Effector memory CD4-positive, alpha-beta T cell (primary cell): ENCODE measurements at places on chromosomes 1 and 21.

- DNase-seq: no peak
Measured at GRCh38 chr21:41070284-41070683, 97.7 kb upstream of the BACE2 start.

DNA sequence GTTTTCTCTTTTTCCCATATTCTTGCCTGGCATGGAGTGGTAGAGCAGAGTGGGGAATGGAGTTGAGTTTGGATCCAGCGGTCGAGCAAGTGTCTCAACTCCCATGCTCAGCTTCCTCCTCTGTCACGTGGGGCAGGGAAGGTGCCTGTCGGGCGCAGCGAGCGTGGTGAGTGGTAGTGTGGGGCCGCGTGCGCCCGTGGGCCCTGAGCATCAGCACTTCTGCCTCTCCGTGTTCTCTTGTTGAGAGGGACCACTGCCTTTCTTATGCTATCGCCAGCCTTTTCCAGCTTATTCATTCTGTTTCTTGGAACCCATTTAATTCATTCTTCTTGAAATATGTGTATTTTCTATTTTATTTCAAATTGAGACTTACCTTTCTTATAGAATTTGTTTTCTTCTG lies 65.1 kb downstream of the ADARB1 start:
- no peak for DNase-seq

GRCh38 chr1:234745844-234746797 lies 136.1 kb upstream of the IRF2BP2 start:
- DNase-seq: no peak

DNA sequence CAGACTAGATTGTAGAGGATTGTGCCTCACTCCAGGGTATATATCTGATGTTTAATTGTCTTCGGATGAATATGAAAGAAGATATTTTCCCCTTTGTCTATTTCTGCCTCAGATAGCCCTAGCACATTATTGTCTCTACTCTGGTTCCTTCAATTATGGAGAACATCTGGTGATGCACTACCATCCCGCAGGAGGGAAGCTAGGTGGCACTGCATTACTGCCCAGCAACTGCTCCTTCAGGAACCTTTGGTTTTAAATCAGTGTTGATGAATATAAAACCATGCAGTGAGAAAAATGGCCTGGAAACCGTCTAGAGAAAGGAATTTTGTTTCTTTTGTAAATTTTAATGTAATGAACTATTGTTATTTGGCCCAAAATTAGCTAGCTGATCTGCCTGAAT lies 68.5 kb downstream of the GPR88 start:
- DNase-seq: no peak

- DNase-seq: no peak
Measured at GRCh38 chr1:225447650-225448089, 19.8 kb upstream of the LBR start.

GRCh38 chr1:232547938-232548484 lies 81.9 kb downstream of the SIPA1L2 start:
- DNase-seq: no peak

DNA sequence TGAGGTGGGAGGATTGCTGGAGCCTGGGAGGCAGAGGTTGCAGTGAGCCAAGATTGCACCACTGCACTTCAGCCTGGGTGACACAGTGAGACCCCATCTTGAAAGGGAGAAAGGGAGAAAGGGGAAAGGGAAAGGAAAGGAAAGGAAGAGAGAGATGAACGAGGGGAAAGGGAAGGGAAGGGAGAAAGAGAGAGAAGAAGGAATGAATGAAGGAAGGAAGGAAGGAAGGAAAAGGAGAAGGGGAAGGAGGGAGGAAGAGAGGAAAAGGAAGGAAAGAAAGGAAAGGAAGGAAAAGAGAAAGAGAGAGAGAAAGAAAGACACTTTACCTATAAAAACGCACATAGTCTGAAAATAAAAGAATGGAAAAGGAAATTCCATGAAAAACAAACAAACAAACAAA lies 18.0 kb downstream of the ZNF695 start:
- no peak for DNase-seq

DNA sequence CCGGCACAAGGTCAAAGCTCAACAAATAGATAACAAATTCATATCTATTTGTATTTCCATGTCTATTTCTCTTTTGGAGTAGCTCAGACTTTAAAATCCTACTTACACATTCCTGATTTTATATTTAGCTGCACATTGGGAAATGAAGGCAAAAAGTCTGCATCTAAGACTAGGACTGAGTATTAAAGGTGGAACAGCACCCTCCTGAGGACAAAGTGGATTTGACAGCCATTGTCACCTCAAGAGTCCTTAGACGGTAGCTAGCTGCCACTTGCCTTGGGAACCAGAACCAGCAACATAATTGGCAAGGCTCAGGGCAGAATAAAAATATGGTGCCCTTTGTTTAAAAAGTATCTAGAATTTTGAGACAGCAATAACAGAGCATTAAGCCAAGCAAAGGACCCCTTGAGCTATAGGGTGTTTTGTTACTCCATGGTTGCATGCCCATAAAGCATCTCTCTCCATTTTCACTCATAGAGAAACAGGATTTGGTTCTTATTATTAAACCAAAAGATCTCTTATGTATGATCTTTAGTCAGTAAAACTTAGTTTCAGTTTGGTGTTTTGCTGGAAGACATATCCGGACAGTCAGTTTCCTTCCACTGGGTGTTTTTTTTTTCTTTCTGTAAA lies 30.0 kb upstream of the SGIP1 start:
- DNase-seq: no peak
